ENCODE measurements at places on chromosomes 12 and 14. TPM values are rescaled to one million over a fixed set of nuclear protein-coding genes. Genes with fewer than 3 reads are reported as not detected.

The GALNT9 gene
- total RNA-seq = 95.8 TPM

The OTX2 gene
- not detected for total RNA-seq

The SEL1L gene
- total RNA-seq = 90.3 TPM

The SLC22A17 gene
- 534 TPM for total RNA-seq
